Ovary (tissue), 10 donors: ENCODE measurements at places on chromosomes 3 and 15. TPM values are rescaled to one million over a fixed set of nuclear protein-coding genes. Genes with fewer than 3 reads are reported as not detected.

GXYLT2 gene
- total RNA-seq: 39.6 TPM

SOX2 gene
- not detected for total RNA-seq

GOLGA8G gene
- not detected for total RNA-seq

- no peaks in the 10 kb centered on the region for H3K27me3 ChIP-seq
- H3K4me3 ChIP-seq: no peak overlapping the region
- H3K27ac ChIP-seq: no peak overlapping the region
- no peaks in the 10 kb centered on the region for H3K36me3 ChIP-seq
- H3K4me1 ChIP-seq: no peaks in the 10 kb centered on the region
Measured at GRCh38 chr15:68989541-68990230, 24.8 kb upstream of the NOX5 start.

DNA sequence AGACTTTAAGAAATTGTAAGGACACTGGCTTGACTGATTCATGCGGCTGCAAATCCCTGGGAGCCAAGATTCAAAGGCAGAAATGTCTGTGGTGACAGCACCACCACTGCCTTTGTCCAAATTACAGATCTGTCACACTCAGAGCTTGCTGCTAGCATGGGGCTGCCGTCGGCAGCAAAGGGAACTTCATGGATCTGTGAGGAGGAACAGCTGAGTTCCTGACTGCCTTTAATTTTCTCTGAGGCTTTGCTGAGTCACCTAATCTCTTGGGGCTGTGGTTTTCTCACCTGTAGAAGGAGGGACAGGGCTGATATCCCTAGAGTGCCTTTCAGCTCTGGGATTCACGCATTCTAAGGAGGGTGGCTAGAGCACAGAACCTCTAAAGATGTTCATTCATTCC, 4.1 kb upstream of the PAK6 start:
- no peak for DNase-seq
- H3K4me1 ChIP-seq: no peaks in the 10 kb centered on the region
- H3K4me3 ChIP-seq: no peak overlapping the region
- no peaks in the 10 kb centered on the region for H3K36me3 ChIP-seq
- no peak overlapping the region for H3K27ac ChIP-seq
- H3K27me3 ChIP-seq: no peaks in the 10 kb centered on the region
